ENCODE measurements at places on chromosomes 12 and 14.

- DNase-seq: peak; percentile 2
Observed at GRCh38 chr12:58346032-58346632, 404.8 kb downstream of the ATP23 start.

DNA sequence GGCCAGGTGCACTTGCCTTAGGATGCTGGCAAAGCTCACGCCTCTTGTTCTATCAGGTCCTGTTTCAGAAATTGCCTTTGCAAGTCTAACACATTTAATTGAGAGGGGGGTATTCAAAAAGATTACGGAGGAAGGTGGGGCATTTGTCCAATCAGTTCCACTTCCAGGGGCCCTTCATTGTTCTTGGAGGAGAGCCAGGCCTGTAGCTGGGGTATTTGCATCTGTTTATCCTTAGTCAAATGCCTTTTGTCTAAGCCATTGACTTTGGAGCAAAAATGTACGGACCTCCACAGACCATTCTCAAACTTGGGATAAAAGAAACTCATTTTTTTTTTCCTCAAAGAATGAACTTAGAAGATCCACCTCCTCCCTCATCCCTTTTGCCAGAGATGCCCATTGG lies 582.0 kb downstream of the BCL11B start:
- DNase-seq: no peak

DNA sequence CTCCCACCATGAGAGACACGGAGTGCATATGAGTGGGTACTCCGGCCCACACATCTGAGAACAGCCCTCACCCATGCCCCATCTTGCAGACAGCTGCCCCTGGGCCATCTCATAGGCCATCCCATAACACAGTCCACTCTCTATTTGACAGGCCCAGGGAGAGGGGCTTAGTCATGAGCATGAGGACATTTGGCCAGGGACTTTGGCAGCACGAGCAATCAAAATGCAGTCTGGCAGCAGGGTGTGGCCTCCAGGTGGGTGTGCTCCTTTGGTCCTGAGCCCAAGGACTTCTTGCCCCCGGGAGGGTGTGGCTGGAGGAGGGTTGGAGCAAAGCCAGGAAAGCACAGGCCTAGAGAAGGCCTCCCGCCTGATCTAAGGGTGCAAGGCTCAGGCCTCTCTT lies 25.6 kb downstream of the EMP1 start:
- no peak for DNase-seq

GRCh38 chr14:68662392-68662791 lies 130.5 kb downstream of the ZFP36L1 start:
- DNase-seq: no peak

- no peak for DNase-seq
Observed at GRCh38 chr14:23285530-23286019, 357 bp downstream of the HOMEZ start.

DNA sequence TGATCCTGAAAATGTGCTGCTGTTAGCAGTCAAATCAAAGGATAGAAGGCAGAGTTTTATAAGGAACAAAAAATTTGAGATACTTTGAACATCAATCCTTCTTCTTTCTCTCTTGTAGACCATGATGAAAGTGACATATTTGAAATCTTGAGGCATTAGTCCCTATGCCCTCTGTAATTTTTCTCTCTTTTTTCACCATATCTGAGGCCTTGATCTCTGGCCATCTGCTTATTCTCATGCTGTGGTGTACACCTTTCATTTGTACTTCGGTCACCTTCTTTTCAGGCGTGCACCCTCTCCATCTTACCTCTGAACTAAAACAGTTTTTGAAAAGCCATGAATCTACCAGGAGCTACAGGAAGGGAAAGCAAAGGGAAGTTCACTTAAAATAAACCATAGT lies 420.9 kb downstream of the C12orf50 start:
- DNase-seq: no peak

All from GM12891 (cell line).